NB4 (cell line): ENCODE measurements at places on chromosomes 12 and 14.
A peak's percentile ranks its signal among the peaks of the same experiment; 100 is the strongest.

DNA sequence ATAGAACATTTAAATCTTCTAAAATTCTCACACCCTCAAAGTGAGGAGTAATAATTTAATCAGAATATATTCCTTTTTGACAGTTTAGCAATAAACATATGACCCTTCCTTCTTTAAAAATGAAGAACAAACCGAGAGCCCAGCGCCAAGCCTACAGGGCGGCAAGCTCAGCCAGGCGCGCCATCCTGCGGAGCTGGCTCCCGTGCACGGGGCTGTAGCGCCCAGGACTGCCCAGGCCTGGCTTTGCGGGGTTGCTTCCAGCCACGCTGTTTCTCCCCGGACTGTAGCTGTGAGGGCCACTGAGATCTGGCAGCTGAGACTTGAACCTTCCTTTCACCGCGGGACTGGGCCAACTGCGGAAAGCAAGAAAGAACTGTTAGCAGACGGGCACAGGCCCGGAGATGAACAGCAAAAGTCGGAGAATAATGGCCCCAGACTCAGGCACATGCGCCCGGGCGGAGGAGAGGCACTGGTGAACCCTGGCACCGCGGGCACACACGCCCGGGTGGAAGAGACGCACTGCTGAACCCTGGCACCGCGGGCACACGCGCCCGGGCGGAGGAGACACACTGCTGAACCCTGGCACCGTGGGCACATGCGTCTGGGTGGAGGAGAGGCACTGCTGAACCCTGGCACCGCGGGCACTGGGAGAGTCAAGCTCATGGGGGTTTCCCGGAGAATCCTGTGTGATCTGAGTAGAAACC, 16.6 kb downstream of the PGAM5 start:
- no peak for DNase-seq

DNA sequence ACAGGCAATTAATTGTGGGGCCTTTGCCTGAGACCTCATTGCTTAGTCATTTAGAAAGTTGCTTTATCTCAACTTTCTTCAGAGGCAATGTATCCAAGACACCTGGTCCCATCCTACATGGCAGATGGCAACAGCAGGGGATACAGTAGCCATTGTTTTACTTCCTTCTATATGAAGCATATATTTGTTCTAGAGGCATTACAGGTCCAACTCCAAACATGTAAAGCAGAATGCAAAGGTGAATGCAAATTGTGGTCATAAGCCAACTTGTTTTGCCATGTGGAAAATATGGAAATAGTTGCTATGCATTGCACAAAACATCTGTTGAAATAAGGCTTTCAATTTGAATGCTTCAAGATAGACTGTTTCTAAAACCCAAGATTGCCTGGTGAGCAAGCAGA, 109.8 kb upstream of the BCAT1 start:
- DNase-seq: no peak

- peak; percentile 60 for DNase-seq
Observed at GRCh38 chr12:56469007-56469930, 891 bp downstream of the SPRYD4 start.

GRCh38 chr12:5227708-5228373, 184.2 kb downstream of the KCNA5 start:
- DNase-seq: no peak

DNA sequence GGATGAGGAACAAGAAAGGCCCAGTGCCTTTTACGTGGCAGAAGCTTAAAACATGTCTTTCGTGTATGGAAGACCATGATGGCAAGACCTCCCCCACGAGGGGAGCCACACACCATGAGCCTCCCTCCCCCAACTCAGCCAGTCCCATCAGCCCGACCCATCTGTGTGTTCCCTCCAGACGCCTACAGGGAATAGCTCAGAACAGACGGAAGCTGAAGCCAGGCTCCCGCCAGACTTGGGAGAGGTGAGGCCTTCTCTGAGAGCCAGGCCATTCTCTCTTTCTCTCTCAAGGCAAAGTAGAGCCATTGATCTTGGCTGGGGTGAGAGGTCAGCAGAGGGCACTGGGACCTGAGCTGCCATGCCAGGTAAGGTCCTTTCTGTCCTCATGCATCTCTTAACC, 9.5 kb downstream of the REM2 start:
- DNase-seq: no peak

GRCh38 chr12:126776026-126776655, 1490.8 kb upstream of the TMEM132C start:
- no peak for DNase-seq
